ENCODE measurements at places on chromosomes 6 and 20. TPM values are rescaled to one million over a fixed set of nuclear protein-coding genes. Genes with fewer than 3 reads are reported as not detected.

GJA10 gene
- total RNA-seq: not detected

TXLNB gene
- total RNA-seq: not detected

ESR1 gene
- not detected for total RNA-seq

ISM1 gene
- total RNA-seq: 0.33 TPM

NKAIN2 gene
- 0.76 TPM for total RNA-seq

PFDN4 gene
- 27.5 TPM for total RNA-seq

TSBP1 gene
- total RNA-seq: not detected

GRM1 gene
- 0.25 TPM for total RNA-seq

MUCL3 gene
- total RNA-seq: not detected

SMOC2 gene
- not detected for total RNA-seq

RUNX2 gene
- total RNA-seq: 20.2 TPM

TSPO2 gene
- total RNA-seq: 0.51 TPM

TMEM200A gene
- 4.9 TPM for total RNA-seq

GUCA1A gene
- 0.49 TPM for total RNA-seq

CSNK2B gene
- total RNA-seq: 302 TPM

ANKRD66 gene
- total RNA-seq: not detected

MTFR2 gene
- total RNA-seq: 6.2 TPM

COL9A1 gene
- not detected for total RNA-seq

MSH5 gene
- 9.3 TPM for total RNA-seq

TOMM34 gene
- 44.0 TPM for total RNA-seq

SLC16A10 gene
- 1.9 TPM for total RNA-seq

CUTA gene
- total RNA-seq: 267 TPM

CALHM5 gene
- total RNA-seq: 0.49 TPM

ATP6V1G2 gene
- 0.98 TPM for total RNA-seq

IMPG1 gene
- not detected for total RNA-seq

DACT2 gene
- under 0.01 TPM for total RNA-seq

BFSP1 gene
- total RNA-seq: 8.6 TPM

All from mesangial cell (primary cell).